Right hindlimb (tissue), 1 donor: ENCODE measurements at places on chromosomes 5 and 9.

DNA sequence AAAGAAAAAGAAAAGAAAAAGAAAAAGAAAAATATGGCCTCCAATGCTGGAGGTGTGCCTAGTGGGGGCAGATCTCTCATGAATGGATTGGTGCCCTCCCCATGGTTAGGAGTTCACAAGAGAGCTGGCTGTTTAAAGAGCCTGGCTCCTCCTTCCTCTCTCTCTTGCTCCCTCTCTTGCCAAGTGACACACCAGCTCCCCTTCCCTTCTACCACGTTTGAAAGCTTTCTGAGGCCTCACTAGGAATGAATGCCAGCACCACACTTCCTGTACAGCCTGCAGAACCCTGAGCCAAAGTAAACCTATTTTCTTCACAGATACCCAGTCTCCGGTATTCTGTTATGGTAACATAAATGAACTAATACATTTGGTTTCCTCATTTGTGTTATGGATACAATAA, 14.4 kb upstream of the GALNT10 start:
- peak; percentile 61 for DNase-seq

- no peak for DNase-seq
Measured at GRCh38 chr9:35398651-35399335, 91.1 kb upstream of the RUSC2 start.

- no peak for DNase-seq
Measured at GRCh38 chr5:92990771-92991170, 590.2 kb downstream of the NR2F1-AS1 start.

- DNase-seq: no peak
Measured at GRCh38 chr5:68122439-68123328, 92.9 kb upstream of the PIK3R1 start.

DNA sequence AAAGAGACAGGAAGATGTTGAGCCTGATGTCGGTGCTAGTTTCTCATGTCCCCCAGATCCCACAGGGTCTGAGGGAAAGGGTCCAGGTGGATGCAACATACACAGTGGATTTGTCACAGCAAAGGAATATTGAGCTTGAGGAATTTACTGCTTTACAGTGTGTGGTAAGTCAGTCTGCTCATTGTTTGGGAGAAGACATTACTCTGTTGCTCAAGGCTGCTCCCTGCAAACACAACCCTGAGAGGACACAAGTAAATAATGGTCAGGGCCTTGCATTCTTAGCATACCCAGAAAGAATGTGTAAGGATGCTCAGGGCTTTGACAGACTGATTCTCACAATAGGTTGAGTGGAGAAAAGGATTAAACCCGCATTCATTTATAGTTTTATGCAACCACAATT, 7.3 kb upstream of the MAN2A1 start:
- DNase-seq: no peak

GRCh38 chr5:132788990-132789886, 12.2 kb upstream of the SEPTIN8 start:
- no peak for DNase-seq

DNA sequence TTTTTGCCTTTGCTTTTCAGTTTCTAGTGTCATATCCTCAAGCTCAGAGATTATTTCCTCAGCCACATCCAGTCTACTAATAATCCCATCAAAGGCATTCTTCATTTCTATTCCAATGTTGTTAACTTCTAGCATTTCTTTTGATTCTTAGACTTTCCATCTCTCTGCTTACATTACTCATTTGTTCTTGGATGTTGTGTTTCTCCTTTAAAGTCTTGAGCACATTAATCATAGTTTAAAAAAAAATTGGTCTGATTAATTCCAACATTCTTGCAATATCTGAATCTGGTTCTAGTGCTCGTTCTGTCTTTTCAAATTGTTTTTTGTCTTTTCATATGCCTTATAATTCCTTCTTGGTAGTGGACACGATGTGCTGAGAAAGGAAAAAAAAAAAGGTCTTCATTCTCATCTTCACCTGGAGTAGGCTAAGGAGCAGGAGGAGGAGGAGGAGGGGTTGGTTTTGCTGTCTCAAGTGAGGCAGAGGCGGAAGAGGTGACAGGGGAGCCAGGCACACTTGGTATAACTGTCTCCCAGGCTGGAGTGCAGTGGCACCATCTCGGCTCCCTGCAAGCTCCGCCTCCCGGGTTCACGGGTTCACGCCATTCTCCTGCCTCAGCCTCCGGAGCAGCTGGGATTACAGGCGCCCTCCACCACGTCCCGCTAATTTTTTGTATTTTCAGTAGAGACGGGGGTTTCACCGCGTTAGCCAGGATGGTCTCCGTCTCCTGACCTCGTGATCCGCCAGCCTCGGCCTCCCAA, 16.3 kb downstream of the PRXL2C start:
- no peak for DNase-seq

GRCh38 chr9:136542241-136543040, 3.4 kb downstream of the NOTCH1 start:
- no peak for DNase-seq
